ENCODE measurements at places on chromosomes 13 and 19. TPM values are rescaled to one million over a fixed set of nuclear protein-coding genes. Genes with fewer than 3 reads are reported as not detected.

- no peak for DNase-seq
Measured at GRCh38 chr19:33580645-33581037, 41.1 kb upstream of the CHST8 start.

DNA sequence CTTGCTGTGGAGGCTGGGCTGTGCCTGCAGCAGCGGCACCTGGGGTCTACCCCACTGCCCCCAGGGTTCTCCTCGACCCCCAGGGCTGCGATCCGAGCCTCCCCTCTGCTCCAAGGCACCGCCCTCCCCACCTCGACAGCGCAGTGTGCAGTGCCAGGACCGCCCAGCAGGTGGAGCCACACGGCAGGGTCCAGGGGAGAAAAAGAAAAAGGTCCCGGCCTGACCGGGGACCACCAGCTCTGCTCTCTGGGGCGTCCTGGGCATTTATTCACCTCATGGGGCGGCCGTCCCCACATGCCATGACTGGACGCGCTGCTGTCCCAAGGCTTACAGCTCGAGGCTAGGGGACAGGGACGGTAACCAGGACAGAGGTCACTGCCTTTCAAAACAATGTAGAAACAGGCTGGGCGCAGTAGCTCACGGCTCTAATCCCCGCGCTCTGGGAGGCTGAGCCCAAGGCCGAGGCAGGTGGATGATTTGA is 10.6 kb downstream of the REXO1 start:
- no peak for DNase-seq

Gene VAV1
- total RNA-seq = 0.52 TPM

- no peak for DNase-seq
Measured at GRCh38 chr19:58569191-58569942, 3.8 kb downstream of the MZF1 start.

Gene DNAJC15
- 10.8 TPM for total RNA-seq
